ENCODE measurements at places on chromosomes 1 and 21.

- no peak for DNase-seq
Measured at GRCh38 chr1:70906800-70907199, 140.8 kb downstream of the PTGER3 start.

GRCh38 chr1:43962324-43962723, 7.5 kb upstream of the DPH2 start:
- no peak for DNase-seq

- DNase-seq, result no peak
Measured at GRCh38 chr1:19423130-19423529, 62.2 kb downstream of the CAPZB start.

DNA sequence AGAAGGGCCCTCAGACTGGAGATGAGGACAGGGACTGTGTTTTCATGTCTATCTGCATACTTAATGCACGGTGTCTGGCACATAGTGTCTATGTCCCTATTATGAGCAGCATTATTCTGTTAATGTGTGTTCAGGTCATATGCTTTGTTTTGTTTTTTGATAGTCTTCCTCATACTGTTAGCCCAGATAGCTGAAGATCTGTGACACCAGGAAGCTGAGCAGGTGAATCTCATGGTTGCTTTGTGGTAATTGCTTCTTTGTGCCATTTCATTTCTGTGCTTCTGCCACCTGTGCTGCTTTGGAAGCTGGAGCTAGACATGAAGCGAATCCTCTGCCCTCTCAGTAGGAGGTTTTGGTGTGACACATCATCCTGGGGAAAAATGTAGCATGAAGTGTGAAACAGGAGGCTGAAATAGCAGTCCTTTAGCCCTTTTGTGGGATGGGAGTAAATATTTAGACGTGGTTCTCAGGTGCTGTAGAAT, 15.8 kb downstream of the SMAP2 start:
- DNase-seq, result no peak

GRCh38 chr21:39630191-39630591, 17.5 kb downstream of the B3GALT5 start:
- peak; percentile 92 for DNase-seq

- DNase-seq, result no peak
Measured at GRCh38 chr1:245337829-245338484, 183.2 kb downstream of the KIF26B start.

Measured in M059J (cell line).